ENCODE measurements at places on chromosomes 13 and 19.

GRCh38 chr19:27966390-27966816 is 1246.5 kb downstream of the UQCRFS1 start:
- DNase-seq = peak; percentile 27

- no peak for DNase-seq
Observed at GRCh38 chr19:3682741-3683404, 17.4 kb downstream of the PIP5K1C start.

DNA sequence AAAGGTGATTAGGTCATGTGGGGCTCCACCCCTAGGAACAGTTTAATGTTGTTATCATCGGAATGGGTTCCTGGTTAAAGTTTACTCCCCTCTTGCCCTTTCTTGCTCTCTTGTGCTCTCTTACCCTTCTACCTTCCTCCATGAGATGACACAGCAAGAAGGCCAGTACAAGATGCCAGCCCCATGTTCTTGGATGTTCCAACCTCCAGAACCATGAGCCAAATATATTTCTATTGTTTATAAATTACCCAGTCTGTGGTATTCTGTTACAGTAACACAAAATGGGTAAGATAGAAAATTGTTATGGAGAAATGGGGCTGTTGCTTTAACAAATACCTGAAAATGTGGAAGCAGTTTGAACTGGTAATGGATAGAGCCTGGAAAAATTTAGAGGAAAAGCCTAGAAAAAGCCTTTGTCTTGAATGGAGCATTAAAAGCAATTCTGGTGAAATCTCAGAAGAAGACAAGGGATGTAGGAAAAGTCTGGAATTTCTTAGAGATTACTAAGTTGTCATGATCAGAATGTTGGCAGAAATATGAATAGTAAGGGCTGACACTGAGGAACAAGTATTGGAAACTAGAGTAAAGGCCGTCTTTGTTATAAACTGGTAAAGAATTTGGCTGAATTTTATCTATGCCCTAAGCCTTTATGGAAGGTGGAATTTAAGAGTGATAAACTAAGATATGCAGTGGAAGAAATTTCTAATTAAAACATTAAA is 53.5 kb upstream of the TSC22D1 start:
- DNase-seq = no peak

DNA sequence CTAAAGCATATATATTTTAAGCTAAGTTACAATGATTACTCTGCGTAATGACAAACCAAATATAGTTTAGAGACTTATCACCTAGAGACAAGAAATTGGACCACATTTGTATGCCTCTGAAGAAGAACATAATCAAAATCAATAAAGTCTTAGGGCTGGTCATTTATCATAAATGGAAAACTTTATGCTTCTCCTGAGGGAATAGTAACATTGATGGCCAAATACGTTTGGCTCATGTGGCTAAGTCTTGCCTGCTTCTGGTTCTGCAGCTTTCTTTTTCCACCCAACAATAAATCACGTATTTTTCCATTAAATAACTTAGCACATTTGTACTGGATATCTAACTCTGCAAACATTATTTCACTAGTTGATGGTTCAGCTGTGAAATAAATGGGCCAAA is 458.4 kb downstream of the SLITRK1 start:
- DNase-seq = no peak

GRCh38 chr13:35107535-35107934 is 165.5 kb downstream of the NBEA start:
- DNase-seq = no peak

DNA sequence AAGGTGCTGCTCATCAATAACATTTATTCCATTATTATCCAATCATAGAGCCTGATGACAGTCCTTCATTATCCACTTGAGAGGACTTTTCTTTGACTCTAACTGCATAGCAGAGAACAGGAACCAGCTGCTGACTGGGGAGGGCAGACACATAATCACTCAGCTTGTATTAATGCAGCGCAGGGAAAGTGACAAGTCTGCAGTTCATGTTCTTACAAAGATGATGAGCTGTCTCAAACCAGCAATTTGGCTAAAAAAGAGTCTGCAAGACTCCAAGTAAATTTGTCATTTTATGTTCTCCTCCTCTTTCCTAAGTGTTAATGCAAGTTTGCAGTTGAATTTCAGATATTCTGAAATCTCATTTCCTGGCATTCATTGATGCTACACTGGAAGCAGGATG is 40.0 kb upstream of the CBY2 start:
- DNase-seq = no peak

DNA sequence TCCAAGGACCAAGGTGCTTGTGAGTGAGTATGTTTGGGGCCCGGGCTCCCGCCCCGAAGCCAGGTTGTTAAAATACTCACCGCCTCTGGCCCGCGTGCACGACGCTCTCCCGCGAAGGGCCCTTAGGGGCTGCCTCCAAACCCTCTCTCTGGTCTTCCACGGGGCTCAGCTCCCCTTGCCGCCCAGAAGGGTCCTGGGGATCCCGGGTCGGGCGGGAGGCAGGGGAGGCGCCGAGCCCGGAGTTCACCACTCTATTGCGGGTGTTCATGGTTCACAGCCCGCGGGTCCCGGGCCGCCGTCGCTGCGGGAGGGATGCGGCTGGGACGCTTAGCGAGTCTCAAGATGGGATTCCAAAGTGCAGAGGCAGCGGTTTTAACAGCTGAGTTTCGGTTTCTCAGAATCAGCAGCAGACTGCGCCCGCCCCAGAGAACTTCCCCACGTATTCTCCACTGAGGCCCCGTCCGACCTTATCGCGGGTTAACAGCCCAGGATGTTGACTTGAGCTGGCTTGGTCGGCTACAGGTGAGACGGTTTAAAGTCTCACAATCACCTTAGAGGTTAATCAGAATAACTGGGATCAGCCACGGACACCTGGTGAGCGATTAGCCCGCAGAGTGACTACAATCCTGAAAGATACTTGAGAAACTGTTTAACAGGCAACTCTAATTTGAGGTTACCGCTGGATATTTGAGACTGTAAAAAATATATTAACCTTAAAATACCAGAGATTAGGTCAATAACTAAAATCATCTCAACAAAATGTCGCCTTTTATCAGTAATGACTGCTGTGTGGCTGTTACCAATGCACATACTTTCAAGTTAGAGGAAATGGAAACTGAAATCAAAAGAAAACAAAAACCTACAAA is at the start of gene EPSTI1:
Gene EPSTI1 (minus strand): TSS at position 344 of the 866 bp plus-strand sequence. CDS start 76 bp downstream, at position 268.
- peak; percentile 50 for DNase-seq

GRCh38 chr19:48218997-48219396 is 36.7 kb downstream of the CARD8 start:
- peak; percentile 40 for DNase-seq

DNA sequence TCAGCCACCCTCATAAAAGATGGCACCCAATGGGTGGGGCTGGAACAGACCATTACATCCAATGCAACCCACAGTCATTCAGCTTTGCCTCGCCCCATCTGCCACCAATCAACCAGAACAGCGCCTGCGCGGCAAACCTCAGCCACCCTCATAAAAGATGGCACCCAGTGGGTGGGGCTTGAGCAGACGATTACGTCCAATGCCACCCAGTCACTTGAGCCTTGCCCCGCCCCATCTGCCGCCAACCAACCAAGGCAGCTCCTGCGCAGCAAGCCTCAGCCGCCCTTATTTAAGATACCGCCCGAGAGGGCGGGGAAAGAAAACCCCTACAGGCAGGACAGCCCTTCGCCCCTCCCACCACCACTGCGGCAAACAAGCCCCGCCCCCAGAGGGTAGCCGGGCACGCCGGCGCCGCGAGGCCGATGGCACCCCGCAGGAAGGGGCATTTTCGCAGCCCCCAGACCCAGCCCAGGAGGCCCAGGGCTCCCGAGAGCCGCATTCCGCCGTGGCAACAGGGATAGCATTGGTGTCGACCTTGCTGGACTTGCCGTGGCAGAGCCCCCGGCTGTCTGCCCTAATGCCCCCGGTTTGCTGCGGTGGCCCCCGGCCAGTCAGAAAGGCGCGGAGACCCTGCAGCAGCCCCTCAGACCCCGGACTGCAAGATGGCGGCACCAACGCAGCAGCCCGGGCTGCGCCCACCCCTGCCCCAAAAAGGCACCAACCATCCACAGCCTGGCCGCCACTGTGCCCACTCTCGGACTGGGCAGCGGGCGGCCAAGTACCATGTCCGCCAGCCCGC is 675 bp downstream of the PEG3 start:
- DNase-seq = peak; percentile 9

GRCh38 chr13:72920097-72920496 is 138.2 kb downstream of the PIBF1 start:
- DNase-seq = no peak

GRCh38 chr19:28427376-28428083 is 785.4 kb downstream of the UQCRFS1 start:
- DNase-seq = no peak

- DNase-seq = no peak
Observed at GRCh38 chr19:1811942-1812425, at the start of gene ATP8B3. TSS of gene ATP8B3 (minus strand) at chr19:1812276. CDS start at chr19:1811736, 540 bp downstream.

DNA sequence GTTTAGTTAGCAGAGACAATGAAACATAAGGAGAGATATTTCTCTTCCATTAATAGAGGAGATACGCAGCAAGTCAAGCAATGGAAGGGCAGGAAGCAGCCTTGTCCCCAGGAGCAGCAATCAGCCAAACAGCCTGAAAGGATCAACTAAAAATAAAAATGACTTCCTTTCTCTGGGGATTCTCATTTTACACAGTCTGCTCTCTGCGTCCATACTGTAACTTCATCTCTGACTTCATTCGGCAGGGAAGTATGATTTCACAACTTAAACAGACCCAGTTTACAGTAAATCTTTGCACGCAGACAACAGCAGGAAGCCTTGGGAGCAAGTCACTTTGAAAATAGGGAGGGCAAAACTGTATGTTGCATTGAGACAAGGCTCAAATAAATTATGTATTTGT is 826.7 kb downstream of the DIAPH3 start:
- no peak for DNase-seq

- peak; percentile 60 for DNase-seq
Observed at GRCh38 chr13:98216135-98216565, 39.1 kb upstream of the RNF113B start.

GRCh38 chr13:38743466-38743865 is 56.6 kb downstream of the FREM2 start:
- DNase-seq = peak; percentile 51

DNA sequence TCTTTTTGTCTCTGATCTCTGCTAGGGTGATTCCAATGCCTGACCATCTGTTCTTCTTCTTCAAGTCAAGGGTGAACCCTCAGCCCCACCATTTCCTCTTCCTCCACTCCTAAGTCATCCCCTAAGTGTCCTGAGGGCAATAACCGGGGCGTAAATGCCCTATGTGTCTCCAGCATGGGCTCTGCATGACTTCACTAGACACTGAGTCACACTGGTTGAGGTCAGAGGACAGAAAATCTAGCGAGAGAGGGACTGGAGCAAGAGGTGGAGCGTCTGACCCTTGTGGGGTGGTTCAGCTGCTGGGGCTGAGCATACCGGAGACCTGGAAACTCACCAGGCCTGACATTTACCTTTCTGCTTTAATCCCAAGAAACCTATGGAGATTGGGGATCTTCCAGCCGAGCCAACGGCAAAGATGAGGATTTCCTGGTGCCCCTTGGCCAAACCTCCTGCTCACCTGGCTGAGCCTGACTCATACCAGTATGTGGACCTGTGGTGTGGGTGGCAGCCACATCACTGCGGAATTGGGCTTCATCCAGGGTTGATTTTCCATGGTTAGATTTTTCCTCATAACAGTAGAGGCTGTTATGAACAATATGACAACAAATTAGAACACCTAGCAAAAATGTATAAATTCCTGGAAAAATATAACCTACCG is 26.9 kb downstream of the SCGB2B2 start:
- no peak for DNase-seq

DNA sequence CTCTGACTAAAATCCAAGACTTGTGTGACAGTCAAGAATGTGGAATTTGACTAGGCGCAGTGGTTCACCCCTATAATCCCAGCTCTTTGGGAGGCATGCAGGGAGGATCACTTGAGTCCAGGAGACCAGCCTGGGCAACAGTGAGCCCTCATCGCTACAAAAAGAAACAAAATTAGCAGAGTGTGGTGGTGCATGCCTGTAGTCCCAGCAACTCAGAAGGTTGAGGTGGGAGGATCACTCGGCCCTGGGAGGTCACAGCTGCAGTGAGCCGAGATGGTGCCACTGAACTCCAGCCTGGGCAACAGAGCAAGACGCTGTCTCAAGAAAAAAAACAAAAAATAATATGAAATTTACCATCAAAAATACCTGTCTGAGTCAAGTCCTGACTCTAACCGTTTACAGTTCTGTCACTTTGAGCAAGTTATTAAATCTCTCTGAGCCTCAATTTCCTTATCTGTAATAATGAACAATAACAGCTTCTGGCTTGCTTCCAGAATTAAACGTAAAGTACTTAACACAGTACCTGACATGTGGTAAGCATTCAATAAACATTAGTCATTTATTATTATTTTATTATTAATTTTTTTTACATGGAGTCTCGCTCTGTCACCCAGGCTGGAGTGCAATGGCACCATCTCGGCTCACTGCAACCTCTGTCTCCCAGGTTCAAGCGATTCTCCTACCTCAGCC is 204.6 kb upstream of the TSC22D1 start:
- peak; percentile 27 for DNase-seq

DNA sequence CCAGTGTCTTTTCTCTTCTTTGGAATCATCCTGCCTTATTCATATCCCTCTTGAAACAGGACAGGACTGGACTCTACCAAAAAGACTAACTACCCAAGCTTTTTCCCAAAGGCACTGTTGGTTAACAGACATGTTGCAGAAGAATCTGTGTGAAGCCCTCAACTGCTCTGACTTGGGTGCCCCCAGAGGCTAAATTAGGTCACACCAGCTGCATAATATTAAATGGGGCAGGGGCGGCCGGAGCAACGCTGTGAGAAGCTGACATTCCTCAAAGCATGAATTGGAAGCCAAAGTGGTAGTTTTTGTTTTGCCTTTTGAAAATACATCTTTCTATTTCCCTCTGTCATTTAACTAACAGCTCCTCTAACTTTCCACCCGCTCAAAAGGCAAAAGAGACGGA is 185.9 kb downstream of the LHFPL6 start:
- DNase-seq = no peak

DNA sequence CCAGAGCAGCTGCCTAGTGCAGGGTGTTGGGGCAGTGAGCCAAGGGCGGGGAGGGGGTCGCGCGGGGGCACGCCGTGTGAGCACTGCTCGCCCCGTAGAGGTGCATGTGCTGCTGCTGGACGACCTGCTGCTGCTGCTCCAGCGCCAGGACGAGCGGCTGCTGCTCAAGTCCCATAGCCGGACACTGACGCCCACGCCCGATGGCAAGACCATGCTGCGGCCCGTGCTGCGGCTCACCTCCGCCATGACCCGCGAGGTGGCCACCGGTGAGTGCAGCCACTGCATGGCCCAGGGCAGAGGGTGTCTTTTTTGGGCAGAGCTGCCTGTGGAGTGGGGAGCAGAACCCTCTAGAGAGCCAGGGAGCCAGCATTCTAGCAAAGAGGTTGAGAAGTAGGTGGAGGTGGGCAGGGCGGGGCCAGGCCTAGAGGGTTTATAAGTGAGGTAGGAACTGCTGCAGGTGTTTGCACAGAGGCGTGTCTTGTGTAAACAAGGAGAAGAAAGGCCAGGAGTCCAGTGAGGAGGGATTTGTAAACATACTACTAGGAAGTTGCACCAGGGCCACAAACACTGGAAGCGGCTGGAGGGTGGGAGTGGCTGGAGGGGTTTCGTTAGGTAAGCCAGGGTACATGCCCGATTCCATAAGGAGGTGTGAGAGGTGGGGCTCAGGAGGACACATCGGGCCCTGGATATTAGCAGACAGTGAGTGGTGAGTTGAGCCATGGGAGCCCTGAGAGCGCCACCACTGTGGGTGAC is 21.3 kb downstream of the ARHGEF1 start:
- peak; percentile 48 for DNase-seq

GRCh38 chr13:86324191-86324590 is 525.0 kb upstream of the SLITRK6 start:
- no peak for DNase-seq
